ENCODE measurements at places on chromosomes 2 and 18.

DNA sequence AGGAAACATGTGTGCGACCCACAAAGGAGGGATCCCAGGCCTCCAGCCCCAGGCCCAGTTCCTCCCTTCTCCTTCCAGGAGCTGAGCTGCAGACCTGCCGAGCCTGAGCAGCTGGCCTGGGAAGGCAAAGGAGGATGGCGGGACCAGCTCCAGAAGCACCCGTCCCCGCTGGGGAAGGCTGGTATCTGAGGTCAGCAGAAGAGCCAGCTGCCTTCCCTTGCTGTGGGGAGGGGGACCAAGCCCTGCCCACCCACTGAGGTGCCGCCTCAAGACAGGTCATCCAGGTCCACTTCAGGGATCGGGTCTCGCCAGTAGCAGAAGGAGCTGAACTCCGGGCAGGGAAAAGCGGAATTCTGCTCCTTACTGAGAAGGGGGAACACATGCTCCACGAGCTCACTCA, 73.2 kb downstream of the EMILIN2 start:
- DNase-seq, result no peak

GRCh38 chr18:24536834-24537233, 76.4 kb downstream of the HRH4 start:
- no peak for DNase-seq

- no peak for DNase-seq
Measured at GRCh38 chr2:178227187-178227586, 32.9 kb downstream of the OSBPL6 start.

DNA sequence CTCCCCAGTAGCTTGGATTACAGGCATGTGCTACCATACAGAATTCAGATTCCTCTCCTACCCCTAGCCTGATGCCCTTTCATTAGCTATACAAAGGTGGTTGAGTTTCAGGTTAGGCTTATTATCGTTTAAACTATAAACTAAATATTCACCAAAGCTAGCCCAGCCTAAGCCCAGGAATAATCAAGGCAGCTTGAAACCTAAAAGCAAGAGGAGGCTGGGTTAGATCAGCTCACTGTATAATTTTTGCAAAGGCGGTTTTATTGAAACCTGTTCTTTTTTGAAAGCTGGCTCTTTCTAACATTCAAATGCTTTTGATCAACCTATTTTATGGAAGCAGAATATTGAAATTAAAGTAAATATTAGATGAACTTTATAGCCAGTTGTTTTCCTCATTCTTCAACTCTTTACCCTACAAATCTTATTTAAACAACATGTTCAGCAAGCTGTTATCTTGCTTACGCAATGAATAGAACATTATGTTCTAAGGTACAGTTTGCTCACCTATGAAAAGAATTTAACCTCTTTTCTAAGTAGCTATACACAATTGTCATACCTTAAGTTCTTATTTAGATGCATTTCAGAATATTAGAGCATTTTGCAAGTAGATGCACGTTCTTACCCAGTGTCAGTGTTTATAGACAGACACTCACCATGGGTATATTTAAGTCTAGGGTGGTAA, 241.6 kb downstream of the NEDD4L start:
- DNase-seq, result no peak

GRCh38 chr2:239587841-239588240, 187.0 kb upstream of the HDAC4 start:
- no peak for DNase-seq

GRCh38 chr2:175737722-175738361, 264.2 kb downstream of the LNPK start:
- DNase-seq, result no peak

DNA sequence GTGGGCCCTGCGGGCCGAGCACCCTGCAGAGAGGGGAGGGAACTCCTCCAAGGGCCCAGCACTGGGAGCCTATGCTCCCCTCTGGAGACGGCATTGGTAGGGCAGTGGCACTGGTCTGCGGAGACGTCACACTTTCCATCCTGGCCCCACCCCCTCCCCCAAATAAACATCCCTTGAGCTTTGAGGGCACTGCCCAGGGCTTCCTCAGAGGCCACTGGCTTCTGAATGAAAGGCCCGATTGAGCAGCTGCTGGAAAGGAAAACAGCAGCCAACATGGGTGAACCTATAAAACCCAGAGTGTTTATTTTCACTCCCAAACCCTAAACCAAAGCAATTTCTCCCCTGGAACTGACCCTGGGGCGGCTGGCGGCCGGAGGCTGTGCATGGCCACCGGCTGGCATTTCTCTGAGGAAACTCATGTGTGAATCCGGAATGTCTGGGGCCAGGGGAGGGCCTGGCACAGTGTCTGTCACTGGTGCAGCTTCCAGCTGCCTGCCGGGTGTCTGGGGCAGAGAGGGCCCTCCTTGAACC, 138.9 kb downstream of the DYSF start:
- no peak for DNase-seq

DNA sequence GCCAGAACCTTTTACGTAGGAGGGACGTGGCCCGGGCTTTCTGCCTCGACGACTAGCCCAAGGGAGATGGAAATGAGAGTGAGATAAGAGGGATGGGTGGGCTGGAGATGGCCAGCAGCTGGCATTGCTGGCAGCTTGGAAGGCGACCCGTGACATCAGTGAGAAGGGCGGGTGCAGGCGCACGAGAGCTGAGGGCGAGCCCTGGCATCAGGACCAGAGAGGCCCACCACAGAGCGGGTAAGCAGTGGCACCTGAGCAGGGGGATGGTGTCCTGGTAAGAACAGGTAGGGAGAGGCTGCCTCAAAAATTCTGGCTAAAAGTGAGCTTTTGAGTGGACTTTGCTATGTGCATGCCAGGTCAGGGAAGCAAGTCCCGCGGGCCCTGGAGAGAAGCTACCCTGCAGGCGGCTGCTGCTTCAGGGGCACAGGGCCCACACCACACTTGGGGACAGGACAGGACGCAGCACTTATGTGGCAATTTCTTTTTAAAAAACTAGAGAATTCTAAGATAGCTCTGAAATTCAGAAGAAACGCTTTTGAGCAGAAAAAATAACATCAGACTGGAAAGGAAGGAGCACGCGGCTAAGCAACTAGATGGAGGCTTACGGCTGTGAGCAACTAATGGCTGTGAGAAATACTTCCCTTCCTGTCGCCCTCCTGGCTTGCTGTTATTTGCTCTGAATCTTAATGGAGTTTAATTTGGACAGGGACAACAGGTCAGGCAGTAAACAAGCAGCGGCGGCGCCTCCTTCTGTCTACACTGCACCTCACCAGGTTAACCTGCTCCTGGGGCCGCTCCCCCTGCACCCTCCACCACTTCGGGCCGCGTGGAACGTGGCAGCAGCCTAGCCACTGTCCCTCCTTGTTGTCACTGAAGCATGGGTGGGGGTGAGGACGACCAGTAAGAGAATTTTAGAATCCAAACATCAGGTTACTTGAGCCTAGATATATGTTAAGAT, 20.5 kb downstream of the THAP4 start:
- DNase-seq, result no peak

DNA sequence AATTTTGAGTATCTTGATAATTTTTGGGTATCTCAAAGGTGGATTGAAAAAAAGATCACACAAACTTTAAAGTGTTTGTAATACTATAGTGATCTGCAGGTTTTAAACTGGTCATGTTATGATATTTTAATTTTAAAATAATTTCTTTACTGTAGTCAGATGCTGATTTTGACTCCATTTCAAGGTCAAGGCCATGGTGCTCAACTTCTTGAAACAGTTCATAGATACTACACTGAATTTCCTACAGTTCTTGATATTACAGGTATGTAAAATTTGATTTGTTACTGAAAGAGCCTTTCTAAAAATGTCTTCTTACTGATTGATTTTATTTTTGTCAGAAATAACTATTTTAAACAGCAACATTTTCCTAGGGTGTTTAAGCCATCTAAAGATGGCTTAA, 33.1 kb upstream of the METAP1D start:
- DNase-seq, result no peak

- no peak for DNase-seq
Measured at GRCh38 chr2:18373081-18373480, 187.4 kb downstream of the RDH14 start.

GRCh38 chr2:140136366-140136765, 1356.2 kb upstream of the NXPH2 start:
- no peak for DNase-seq

GRCh38 chr2:174699993-174700766, 64.1 kb downstream of the CHRNA1 start:
- DNase-seq, result no peak

DNA sequence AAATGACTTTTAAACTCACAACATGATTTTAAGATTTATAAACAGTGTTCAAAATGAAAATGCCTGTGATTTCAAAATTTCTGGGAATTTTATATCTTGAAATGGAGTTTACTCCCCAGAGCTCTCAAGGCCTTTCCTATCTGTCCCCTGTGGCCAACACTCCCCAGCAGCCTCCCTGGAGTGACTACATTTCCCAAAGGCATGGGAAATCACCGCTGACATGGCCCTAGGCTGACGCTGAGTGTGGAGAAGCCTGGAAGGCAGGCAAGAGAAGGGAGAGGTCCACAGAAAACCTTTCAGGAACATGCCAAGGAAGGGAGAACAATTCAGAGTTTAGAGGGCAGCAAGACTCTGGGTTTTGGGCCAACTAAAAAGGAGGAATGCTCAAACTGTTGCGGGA, 20.2 kb upstream of the ZFP36L2 start:
- DNase-seq, result no peak

GRCh38 chr2:182444170-182444569, 17.3 kb upstream of the PDE1A start:
- no peak for DNase-seq

GRCh38 chr2:96164459-96165184, 19.4 kb upstream of the DUSP2 start:
- no peak for DNase-seq

DNA sequence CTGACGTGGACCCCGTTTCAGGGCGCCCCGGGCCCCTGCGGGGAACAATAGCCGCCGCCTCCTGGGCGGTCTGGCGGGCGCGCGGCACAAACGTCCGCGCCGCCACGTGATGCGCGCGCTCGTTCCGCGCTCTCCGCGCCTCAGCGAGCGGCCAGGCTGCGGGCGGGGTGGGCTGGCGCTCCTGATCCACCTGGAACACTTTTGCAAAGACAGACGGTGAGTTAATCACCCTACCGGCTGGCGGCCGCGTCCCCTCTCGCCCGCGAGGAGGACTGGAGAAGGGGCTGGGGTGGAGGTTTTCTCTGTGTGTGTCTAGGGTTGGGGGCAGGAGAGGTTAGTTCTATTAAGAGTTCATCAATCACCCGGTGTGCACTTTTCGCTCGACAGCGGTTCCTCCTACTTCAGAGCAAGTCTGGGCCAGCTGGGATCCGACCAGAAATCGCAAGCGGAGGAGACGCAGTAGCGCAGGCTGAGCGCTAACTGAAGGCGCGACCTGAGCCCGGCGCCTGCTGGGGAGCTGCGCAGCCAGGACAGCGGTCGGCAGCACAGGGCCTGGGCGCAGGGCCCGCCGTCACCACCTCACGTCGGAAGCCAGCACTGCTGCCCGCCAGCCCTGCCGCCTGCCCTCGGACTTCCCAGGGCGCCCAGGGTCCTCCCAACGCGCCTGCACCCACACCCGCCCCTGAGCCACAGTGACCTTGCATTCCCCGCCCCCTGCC, 10.3 kb upstream of the HOXD1 start:
- no peak for DNase-seq

GRCh38 chr2:226891780-226892590, 56.1 kb downstream of the RHBDD1 start:
- no peak for DNase-seq

DNA sequence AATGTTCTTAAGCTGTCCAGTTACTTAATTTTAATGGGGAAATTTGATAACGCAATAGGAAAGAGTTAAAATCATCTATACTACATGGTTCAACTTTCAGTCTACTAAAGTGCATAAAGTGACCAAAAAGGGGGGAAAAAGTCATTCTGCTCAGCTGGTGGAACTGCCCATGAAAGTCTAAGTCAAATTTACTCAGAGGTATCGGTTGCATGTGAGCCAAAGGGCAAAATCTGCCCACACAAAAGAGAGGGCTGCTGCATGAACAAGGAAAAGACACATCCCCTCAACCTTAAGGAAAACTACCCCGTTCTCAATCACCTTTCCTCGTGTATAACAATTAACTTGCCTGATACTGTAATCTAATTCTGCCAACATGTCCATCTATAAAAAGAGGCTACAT, 126.1 kb downstream of the TCF4 start:
- DNase-seq, result no peak

- DNase-seq, result no peak
Measured at GRCh38 chr18:1604751-1605150, 700.1 kb downstream of the ADCYAP1 start.

- DNase-seq, result no peak
Measured at GRCh38 chr2:60550178-60550983, 3.1 kb downstream of the BCL11A start.

DNA sequence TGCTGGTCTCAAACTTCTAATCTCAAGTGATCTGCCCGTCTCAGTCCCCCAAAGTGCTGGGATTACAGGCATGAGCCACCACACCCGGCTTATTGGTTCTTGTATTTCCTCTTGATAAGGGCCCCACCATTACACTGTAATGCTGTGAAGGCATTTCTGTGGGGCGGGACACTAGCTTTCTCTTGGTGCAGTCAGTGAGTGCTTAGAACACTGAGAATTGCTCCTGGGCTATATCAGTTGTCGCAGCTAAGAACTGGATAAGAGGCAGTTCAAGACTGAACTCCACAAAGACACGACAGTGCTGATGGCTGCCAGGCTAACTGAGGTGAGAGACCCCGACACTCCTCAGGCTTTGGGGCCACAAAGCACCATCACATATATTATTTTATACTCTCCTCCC, 2.1 kb downstream of the KHK start:
- no peak for DNase-seq

DNA sequence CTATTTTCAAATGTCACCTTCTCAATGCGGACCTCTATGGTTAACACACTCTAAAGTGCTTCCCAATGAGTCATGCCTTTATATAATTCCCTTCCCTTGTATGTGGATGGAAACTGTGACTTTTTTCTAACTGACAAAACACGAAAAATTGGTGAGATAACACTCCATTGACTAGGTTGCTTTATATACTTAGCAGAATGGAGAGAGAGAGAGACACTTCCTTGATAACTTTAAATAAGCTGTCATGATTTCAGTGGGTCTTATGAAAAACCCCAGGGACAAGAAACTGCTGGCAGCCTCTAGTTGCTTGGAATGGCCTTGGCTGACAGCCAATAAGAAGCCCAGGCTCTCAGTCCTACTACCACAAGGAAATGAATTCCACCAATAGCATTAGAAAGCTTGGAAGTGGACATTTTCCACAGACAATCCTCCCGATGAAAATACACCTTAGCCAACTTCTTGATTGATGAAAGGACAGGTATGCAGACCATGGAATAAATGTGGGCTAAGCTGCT, 322.2 kb downstream of the ZNF804A start:
- no peak for DNase-seq

GRCh38 chr2:74695663-74696062, 41.6 kb downstream of the SEMA4F start:
- DNase-seq, result no peak

DNA sequence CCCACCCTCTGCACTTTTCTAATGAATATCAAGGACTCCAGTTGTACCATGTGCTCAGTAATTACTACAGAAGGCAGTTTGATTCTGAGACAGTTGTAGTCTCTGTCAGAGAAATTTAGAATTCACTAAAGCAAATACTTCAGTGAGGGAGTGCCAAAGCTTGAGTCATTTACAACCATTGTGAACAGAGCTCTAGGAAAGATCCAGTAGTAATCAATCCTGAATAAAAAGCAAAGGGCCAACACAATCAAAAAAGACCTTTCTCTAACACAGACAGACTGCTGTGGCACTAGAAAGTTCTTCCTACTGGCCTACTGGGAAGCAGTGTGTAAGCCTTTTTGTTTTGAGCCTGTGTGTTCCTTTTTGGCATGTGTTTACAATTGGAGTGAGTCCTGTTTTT, 135.6 kb upstream of the UNC80 start:
- no peak for DNase-seq

All from activated gamma-delta T cell treated with anti-CD3 and anti-CD28 coated beads, Interleukin-2, amount 50 U/mL, for 16 hours (primary cell).